ENCODE measurements at places on chromosomes 11 and 22. TPM values are rescaled to one million over a fixed set of nuclear protein-coding genes. Genes with fewer than 3 reads are reported as not detected.

The PKNOX2 gene
- total RNA-seq: not detected

The ARFGAP2 gene
- 109 TPM for total RNA-seq

DNA sequence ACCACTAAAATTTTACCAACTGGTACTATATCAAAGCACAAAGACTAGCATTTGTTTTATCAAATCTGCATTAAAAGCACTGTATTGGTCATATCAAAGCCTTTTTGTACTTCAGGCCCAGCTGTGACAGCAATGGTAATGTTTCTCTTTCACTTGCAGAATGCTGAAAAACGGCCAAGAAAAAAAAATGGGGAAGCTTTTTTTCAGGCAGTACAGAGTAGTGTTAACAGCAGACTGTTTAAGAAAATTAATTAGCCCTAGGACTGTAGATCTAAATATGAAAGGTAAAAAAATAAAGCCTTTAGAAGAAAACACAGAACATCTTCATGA, 33.3 kb downstream of the DENND5A start:
- peak; percentile 76 for DNase-seq
- H3K36me3 ChIP-seq: peaks cover 11% of the 10 kb centered on the region
- H3K27ac ChIP-seq: peak overlapping the region; percentile 16
- no peaks in the 10 kb centered on the region for H3K27me3 ChIP-seq
- H3K4me3 ChIP-seq: peak overlapping the region; percentile 67

- no peak overlapping the region for H3K4me3 ChIP-seq
- DNase-seq: peak; percentile 62
- H3K36me3 ChIP-seq: no peaks in the 10 kb centered on the region
- H3K27ac ChIP-seq: no peak overlapping the region
Measured at GRCh38 chr11:34339149-34340064, 18.4 kb downstream of the ABTB2 start.

- H3K36me3 ChIP-seq: no peaks in the 10 kb centered on the region
- H3K27me3 ChIP-seq: no peaks in the 10 kb centered on the region
- peaks cover 2% of the 10 kb centered on the region for H3K4me1 ChIP-seq
- H3K27ac ChIP-seq: no peak overlapping the region
- H3K4me3 ChIP-seq: no peak overlapping the region
Measured at GRCh38 chr11:95652002-95652472, 137.5 kb downstream of the FAM76B start.

- DNase-seq: peak; percentile 84
- H3K27me3 ChIP-seq: no peaks in the 10 kb centered on the region
- no peaks in the 10 kb centered on the region for H3K36me3 ChIP-seq
- H3K27ac ChIP-seq: peak overlapping the region; percentile 39
Measured at GRCh38 chr22:30609260-30610185, 2.5 kb downstream of the TCN2 start.

- H3K27me3 ChIP-seq: no peaks in the 10 kb centered on the region
- H3K4me3 ChIP-seq: no peak overlapping the region
- peaks cover 8% of the 10 kb centered on the region for H3K4me1 ChIP-seq
- DNase-seq: no peak
- H3K36me3 ChIP-seq: no peaks in the 10 kb centered on the region
Measured at GRCh38 chr11:17597770-17598169, 50.7 kb downstream of the OTOG start.
